ENCODE measurements at places on chromosomes 3 and 15. TPM values are rescaled to one million over a fixed set of nuclear protein-coding genes. Genes with fewer than 3 reads are reported as not detected.

The GCNT3 gene
- total RNA-seq = not detected

The SKOR1 gene
- 0.30 TPM for total RNA-seq

- H3K36me3 ChIP-seq = no peaks in the 10 kb centered on the region
- no peak overlapping the region for H3K27ac ChIP-seq
- no peak for DNase-seq
- no peaks in the 10 kb centered on the region for H3K27me3 ChIP-seq
- no peak overlapping the region for H3K4me3 ChIP-seq
- H3K4me1 ChIP-seq = no peaks in the 10 kb centered on the region
These were observed 14.9 kb downstream of the ITGA11 start for GRCh38 chr15:68417051-68417450.

- DNase-seq = no peak
- H3K27me3 ChIP-seq = peaks cover 20% of the 10 kb centered on the region
- H3K4me1 ChIP-seq = peaks cover 2% of the 10 kb centered on the region
- H3K36me3 ChIP-seq = no peaks in the 10 kb centered on the region
These were observed 48.4 kb downstream of the MOBP start for GRCh38 chr3:39515681-39516441.

- no peak overlapping the region for H3K27ac ChIP-seq
- H3K4me1 ChIP-seq = no peaks in the 10 kb centered on the region
- no peak overlapping the region for H3K4me3 ChIP-seq
These were observed 57.9 kb upstream of the DPH6 start for GRCh38 chr15:35603856-35604255.

GRCh38 chr3:142904639-142905436, 16.0 kb upstream of the PCOLCE2 start:
- H3K4me1 ChIP-seq = peaks cover 8% of the 10 kb centered on the region
- H3K4me3 ChIP-seq = no peak overlapping the region
- H3K36me3 ChIP-seq = no peaks in the 10 kb centered on the region
- no peak overlapping the region for H3K27ac ChIP-seq

DNA sequence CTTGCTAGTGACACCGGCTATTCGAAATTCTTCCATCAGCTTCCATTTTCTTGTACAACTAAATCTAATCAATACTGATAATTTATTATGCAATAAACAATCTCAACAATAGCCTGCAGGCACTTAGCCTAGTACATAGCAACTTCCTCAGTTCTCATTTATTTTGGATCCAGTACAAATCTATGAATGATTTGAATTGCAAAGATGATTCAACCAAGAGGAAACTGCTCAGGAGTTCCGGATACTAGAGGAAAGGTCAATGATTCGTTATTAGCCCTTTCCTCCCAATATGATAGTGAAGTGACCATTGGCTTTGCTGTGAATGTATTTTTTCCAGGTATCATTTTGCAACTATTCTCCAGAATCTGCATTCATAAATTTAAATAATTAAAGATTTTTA, 827.0 kb downstream of the CADM2 start:
- no peak overlapping the region for H3K27ac ChIP-seq
- H3K4me3 ChIP-seq = no peak overlapping the region
- DNase-seq = no peak
- H3K36me3 ChIP-seq = no peaks in the 10 kb centered on the region
- no peaks in the 10 kb centered on the region for H3K27me3 ChIP-seq
- H3K4me1 ChIP-seq = no peaks in the 10 kb centered on the region

- no peak overlapping the region for H3K4me3 ChIP-seq
- H3K36me3 ChIP-seq = no peaks in the 10 kb centered on the region
- H3K4me1 ChIP-seq = no peaks in the 10 kb centered on the region
These were observed 887.2 kb downstream of the NAALADL2 start for GRCh38 chr3:175746308-175746707.

DNA sequence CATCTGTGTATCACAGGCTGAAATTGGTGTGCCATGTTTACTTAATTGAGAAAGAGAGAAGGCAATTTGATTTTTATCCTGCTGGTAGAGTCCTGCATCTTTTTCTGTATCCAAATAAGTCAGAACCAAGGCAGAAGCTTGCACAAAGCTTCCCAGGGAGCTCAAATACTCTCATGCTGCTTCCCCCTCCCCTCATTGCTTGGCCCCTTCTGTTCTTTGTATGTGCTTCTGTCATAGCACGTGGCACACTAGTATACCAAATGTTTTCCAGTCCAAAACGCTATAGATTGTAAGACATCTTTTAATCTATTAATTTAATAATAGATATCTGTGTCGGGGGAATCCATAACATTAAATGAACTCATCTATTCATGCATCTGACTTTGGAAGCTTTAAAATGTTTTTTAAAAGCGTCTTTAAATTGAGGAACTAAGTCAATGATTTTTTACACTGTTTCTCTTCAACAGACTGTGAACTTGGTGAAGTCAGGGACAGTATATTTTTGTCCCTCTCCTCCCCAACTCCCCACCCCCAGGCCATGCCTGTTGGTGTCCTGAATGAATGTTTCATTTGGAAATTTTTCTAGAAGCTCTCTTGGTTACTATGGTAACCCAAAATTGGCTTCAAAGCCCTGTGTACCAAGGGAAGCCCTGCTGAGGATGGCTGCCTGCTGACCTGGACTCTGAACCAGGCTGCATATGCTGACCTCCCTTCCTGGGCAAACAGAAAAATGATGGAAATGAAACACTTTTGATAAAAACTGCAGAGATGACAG, 26.2 kb upstream of the SLC35G2 start:
- H3K4me3 ChIP-seq = no peak overlapping the region
- no peak overlapping the region for H3K27ac ChIP-seq
- no peaks in the 10 kb centered on the region for H3K4me1 ChIP-seq
- no peak for DNase-seq
- no peaks in the 10 kb centered on the region for H3K36me3 ChIP-seq
- peaks cover 6% of the 10 kb centered on the region for H3K27me3 ChIP-seq
